ENCODE measurements at places on chromosomes 5 and 9.
A peak's percentile ranks its signal among the peaks of the same experiment; 100 is the strongest.

- DNase-seq = no peak
Measured at GRCh38 chr9:6758498-6759184, 868 bp downstream of the KDM4C start.

DNA sequence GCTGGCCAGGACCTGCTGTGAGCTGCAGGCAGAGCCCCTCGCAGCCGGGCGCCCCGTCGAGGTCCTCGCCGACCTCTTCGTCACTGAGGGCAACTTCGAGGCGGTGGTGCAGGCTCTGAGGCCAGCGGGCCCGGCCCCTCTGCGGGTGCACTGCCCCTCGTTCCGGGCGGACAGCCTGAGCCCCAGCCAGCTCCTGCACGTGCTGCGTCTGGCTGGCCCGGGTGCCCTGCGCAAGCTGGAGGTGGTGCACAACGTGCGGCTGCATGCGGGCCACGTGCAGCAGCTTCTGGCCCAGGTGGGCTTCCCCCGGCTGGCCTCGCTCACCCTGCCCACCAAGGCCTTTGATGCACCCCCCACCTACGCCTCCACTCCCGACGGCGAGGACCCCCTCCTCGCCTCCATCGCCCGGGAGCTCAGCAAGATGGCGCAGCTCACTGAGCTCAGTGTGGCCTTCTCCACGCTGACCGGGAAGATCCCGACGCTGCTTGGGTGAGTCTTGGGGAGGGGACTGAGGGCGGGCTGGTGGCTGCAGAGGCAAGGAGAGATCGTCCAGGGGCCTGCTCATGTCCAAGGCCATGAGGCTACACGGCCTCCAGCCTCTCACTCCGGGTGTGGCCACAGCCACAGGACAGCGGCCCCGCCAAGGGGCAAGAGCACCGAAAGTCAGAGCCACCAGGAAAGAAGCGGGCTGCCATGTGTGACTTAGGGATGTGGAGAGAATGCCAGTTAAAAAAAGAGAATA is 825 bp downstream of the LRRC14B start:
- DNase-seq = no peak

DNA sequence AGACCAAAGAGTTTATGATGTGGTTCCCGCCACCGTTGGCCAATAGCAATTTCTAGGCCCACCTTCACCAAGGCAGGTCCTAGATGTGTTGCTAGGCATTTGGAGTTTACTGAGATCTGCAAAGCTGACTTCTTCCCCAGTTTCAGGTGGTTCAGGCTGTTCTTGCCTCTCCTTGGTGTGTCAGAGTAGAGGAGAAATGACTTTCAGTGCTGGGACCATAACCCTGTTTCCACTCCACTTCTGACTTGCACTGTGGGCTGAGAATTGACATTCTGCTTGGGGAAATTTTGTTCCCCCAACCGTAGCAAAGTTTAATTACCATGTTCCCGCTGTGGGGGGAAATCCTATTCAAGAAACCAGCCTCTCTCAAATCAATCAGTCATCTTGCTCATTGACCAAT is 128.0 kb upstream of the GABRP start:
- DNase-seq = no peak

- no peak for DNase-seq
Measured at GRCh38 chr9:113154471-113154870, 3.7 kb downstream of the SLC31A2 start.

DNA sequence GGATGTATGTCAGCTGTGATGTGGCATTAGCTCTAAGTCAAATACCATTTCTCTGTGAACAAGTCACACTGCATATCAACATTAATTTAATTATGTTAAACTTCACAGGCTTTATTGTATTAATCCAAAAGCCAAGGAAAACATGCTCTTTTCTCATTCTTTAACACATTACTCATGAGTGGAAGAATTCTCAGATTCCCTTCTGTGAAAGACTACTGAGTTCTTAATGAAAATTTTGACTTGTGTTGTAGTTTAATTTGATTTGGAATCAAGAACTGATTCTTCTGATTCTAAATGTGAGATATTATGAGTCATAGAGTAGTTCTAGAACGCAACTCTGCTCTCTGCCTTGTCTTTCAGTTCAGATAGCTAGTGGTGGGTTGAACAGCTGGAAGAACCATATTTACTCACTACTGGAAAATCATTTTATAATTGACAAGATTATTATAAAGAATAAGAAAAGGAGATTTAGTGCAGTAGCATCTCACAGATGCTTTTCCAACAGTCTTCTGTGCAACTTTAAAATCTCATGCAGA is 90.6 kb downstream of the VCAN start:
- DNase-seq = no peak

GRCh38 chr5:171600741-171601265 is 181.4 kb downstream of the FGF18 start:
- DNase-seq = peak; percentile 18

Data from NCI-H2029 treated with DMSO at 0.1 percent for 48 hours (cell line).